ENCODE measurements at places on chromosomes 2 and 18. TPM values are rescaled to one million over a fixed set of nuclear protein-coding genes. Genes with fewer than 3 reads are reported as not detected.

- DNase-seq: no peak
- H3K27ac ChIP-seq: no peak overlapping the region
- no peak overlapping the region for H3K4me3 ChIP-seq
- H3K36me3 ChIP-seq: peaks cover 1% of the 10 kb centered on the region
- H3K4me1 ChIP-seq: peaks cover 19% of the 10 kb centered on the region
Observed at GRCh38 chr2:216385478-216385877, 13.2 kb upstream of the MARCHF4 start.

- H3K27ac ChIP-seq: no peak overlapping the region
- no peak overlapping the region for H3K4me3 ChIP-seq
- peaks cover 9% of the 10 kb centered on the region for H3K27me3 ChIP-seq
Observed at GRCh38 chr2:221337957-221338685, 234.0 kb downstream of the EPHA4 start.

DNA sequence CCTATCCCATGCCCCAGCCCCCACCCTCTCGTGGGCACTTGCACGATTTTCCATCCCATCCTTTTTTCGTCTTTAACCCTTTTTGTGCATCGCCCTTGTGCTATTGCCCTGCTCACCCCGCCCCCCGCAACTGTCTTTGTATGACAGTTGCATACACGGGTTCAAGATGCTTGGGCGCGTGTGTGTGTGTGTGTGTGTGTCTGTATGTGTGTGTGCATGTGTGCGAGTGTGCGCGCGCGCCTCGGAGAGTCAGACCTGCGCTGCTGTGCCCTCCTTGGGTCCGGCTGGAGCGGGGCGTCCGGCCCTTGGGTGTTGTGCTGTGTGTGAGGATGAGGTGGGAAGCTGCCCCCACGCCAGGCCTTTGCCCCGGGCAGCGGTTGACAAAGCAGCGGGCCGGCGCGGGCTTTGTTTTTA, 230.7 kb downstream of the HAUS1 start:
- peaks cover 33% of the 10 kb centered on the region for H3K4me1 ChIP-seq
- peak; percentile 5 for DNase-seq
- H3K27me3 ChIP-seq: peaks cover 85% of the 10 kb centered on the region
- H3K27ac ChIP-seq: no peak overlapping the region
- peaks cover 3% of the 10 kb centered on the region for H3K36me3 ChIP-seq

The IL1B gene
- 0.14 TPM for total RNA-seq

GRCh38 chr2:235954888-235955480, 213.2 kb downstream of the GBX2 start:
- peaks cover 9% of the 10 kb centered on the region for H3K4me1 ChIP-seq
- H3K27me3 ChIP-seq: peaks cover 22% of the 10 kb centered on the region
- H3K27ac ChIP-seq: no peak overlapping the region
- H3K4me3 ChIP-seq: no peak overlapping the region

GRCh38 chr18:48160622-48161021, 230.2 kb upstream of the SMAD2 start:
- H3K36me3 ChIP-seq: no peaks in the 10 kb centered on the region
- no peak for DNase-seq
- H3K4me3 ChIP-seq: peak overlapping the region; percentile 56

The PIEZO2 gene
- not detected for total RNA-seq

DNA sequence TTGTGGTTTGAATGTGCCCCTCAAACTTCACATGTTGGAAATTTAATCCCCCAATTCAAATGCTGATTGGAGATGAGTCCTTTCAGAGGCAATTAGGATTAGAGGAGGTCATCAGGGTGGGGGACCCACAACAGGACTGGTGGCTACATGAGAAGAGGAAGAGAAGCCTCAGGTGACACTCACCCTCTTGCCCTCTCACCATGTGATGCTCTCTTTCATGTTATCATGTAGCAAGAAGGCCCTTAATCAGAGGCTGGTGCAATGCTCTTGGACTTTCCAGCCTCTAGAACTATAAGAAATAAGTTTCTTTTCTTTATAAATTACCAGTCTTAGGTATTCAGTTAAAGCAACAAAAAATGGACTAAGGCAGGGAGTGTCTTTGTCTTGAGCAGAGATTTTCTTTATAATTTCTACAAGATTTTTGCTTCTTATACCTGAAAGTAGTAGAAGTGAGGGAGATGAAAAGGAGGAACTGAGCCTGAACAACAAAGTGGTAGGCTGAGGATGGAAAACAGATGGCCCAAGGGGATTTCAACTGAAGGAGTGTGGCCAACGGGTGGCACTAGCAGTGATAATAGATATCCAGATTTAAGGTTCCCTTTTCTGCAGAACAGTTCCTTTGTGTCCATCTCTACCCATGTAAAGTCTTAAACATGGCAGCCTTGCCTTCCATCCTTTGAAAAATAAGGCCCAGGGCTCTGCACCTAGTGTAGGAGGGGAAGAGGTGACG, 49.2 kb upstream of the TGIF1 start:
- peaks cover 7% of the 10 kb centered on the region for H3K36me3 ChIP-seq
- no peaks in the 10 kb centered on the region for H3K27me3 ChIP-seq
- no peak overlapping the region for H3K4me3 ChIP-seq
- peaks cover 15% of the 10 kb centered on the region for H3K4me1 ChIP-seq
- no peak for DNase-seq

DNA sequence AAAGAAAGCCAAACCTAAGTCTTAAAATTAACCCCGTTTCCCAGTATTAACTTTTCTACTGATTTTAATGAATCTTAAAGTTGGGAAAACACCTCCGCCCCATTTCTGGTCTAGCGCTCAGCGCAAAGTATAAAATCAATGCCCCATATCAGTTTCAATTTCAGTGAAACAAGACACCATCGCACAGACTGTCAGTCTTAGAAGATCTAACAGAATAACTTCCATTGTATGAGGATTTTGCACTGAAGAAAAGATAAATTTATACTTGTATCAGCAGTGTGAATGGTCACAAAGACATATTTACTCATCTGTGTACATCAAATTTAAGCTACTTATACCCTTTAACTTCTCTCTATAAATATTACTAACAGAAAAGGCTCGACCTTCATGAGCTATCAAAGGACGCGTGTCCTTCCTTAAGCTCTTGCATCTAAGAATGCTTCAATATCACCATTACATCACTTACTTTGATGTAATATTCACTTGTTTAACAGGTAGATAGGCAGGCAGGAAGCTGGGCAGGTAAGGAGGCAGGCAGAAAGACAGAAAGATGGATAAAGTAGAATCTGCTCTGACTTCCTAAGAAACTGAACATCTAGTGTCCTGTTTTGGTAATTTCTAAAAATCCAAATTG, 183.0 kb downstream of the TCF4 start:
- H3K27me3 ChIP-seq: peaks cover 14% of the 10 kb centered on the region
- no peaks in the 10 kb centered on the region for H3K36me3 ChIP-seq
- no peak overlapping the region for H3K4me3 ChIP-seq
- H3K27ac ChIP-seq: no peak overlapping the region
- DNase-seq: no peak

DNA sequence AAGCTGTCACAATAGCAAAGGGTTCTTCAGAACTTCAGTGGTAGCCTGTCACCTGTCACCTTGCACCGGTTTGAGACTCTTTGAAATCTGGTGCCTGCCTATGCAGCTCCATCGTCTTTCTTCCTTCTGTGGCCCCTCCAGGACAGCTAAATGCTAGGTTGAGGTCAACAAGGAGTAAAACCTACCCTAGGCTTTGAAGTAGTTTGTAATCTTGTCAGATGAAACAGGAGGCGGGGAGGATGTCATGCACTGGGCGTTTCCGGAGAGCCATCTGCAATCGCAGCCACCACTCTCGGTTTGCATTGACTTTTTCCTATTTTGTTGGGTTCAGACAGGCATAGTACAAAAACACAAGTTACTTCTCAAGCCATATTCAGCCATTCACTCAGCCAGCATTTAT, 116.7 kb downstream of the LPIN1 start:
- H3K36me3 ChIP-seq: peaks cover 9% of the 10 kb centered on the region
- peak overlapping the region; percentile 71 for H3K4me3 ChIP-seq
- H3K27me3 ChIP-seq: peaks cover 20% of the 10 kb centered on the region

The LYPD6B gene
- total RNA-seq: not detected

The GKN2 gene
- not detected for total RNA-seq

The KIAA2012 gene
- total RNA-seq: not detected

DNA sequence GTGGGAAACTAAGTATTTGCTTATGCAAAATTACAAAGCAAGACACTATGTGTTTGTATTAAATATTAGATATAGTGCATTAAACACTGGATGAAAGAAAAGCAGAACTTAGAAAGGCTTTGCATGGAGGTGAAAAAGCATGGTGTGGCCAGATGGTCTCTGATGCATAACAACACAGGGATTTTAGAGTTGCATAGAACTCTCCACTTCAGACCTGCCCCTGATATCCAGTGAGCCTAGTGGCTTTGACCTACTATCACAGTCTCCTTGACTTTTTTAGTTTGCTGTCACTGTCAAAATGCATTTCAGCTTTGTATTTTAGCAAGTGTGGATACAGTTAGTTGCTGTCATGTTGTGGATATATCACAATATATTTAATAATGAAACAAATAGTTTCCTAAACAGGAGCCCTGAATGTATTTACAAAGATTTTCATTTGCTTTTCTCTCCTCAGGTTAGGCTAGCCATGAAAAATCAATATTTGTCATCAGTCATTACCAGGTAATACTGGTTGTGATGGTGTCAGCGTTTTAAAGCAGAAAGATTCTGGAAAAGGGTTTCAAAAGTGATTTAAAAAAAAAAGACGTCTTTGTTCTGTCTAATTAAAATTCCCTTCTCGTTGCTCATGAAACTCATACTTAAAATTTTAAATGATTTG, 5.2 kb downstream of the CSRNP3 start:
- no peak for DNase-seq
- no peaks in the 10 kb centered on the region for H3K36me3 ChIP-seq
- H3K27me3 ChIP-seq: no peaks in the 10 kb centered on the region
- no peak overlapping the region for H3K4me3 ChIP-seq
- no peaks in the 10 kb centered on the region for H3K4me1 ChIP-seq

The GALNT13 gene
- not detected for total RNA-seq

The SERPINB2 gene
- total RNA-seq: not detected

DNA sequence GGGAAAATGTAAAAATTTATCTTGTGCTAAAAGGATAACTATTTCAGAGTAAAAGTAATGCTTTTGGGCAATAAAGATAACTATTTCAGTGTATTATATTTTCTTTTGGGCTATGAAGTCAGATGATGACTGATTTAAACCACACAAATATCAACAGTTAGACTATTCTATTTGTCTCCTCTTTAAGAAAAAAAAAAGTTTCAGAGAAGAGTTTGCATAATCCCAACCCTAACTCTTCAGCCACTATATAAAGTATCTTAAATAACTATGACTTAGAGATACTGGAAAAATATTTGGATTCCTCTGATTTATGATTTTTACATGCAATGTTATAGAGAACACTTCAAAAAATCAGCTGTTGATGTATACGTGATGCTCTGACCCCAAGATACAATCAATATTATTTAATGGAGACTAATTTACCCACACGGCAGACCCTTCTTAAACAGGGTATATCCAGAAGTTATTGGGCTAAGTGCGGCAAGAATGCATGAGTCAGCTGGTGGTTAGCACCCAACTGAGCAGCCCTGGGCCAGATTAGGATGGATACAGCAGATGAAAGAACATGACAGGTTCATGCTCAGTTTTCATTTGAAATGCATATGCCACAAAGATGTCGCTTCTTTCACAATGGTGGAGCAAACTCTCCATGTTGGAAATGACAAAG, 279.0 kb downstream of the AFF3 start:
- H3K27me3 ChIP-seq: no peaks in the 10 kb centered on the region
- H3K36me3 ChIP-seq: no peaks in the 10 kb centered on the region
- no peak overlapping the region for H3K27ac ChIP-seq
- peaks cover 16% of the 10 kb centered on the region for H3K4me1 ChIP-seq

GRCh38 chr2:62202019-62202722, 6.3 kb downstream of the B3GNT2 start:
- peak overlapping the region; percentile 96 for H3K27ac ChIP-seq
- peaks cover 4% of the 10 kb centered on the region for H3K36me3 ChIP-seq
- H3K4me3 ChIP-seq: peak overlapping the region; percentile 94
- no peaks in the 10 kb centered on the region for H3K27me3 ChIP-seq
- no peak for DNase-seq

- H3K27me3 ChIP-seq: peaks cover 22% of the 10 kb centered on the region
- DNase-seq: no peak
- no peak overlapping the region for H3K27ac ChIP-seq
- H3K36me3 ChIP-seq: no peaks in the 10 kb centered on the region
Observed at GRCh38 chr2:9091811-9092210, 88.3 kb upstream of the MBOAT2 start.

- peaks cover 5% of the 10 kb centered on the region for H3K4me1 ChIP-seq
- no peaks in the 10 kb centered on the region for H3K36me3 ChIP-seq
- no peak overlapping the region for H3K4me3 ChIP-seq
- H3K27me3 ChIP-seq: no peaks in the 10 kb centered on the region
Observed at GRCh38 chr2:151855111-151855510, 26.9 kb upstream of the ARL5A start.

DNA sequence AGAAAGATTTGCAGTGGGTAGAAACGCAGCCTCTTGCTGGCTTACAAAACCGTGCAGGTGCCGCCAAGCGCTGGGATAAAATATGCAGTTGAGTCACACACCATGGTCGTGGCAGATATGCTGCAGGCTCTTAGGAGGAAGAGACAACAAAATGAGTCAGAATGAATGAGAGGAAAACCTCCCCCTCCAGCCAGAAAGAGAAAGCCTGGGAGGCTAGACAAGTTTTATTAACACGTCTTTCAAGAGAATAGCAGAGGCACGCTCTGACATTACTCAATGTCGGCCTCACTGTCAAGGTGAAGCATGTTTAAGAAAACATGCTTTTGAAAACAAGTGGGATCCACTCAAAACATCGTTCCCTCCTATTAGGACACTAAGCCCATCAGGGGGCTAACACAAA, 37.1 kb upstream of the ZCCHC2 start:
- peak overlapping the region; percentile 62 for H3K4me3 ChIP-seq
- H3K27ac ChIP-seq: no peak overlapping the region
- H3K4me1 ChIP-seq: peaks cover 20% of the 10 kb centered on the region
- H3K36me3 ChIP-seq: peaks cover 11% of the 10 kb centered on the region

- H3K4me1 ChIP-seq: no peaks in the 10 kb centered on the region
- H3K27me3 ChIP-seq: no peaks in the 10 kb centered on the region
- no peak overlapping the region for H3K4me3 ChIP-seq
- DNase-seq: no peak
- H3K27ac ChIP-seq: no peak overlapping the region
Observed at GRCh38 chr2:47260971-47261370, 105.9 kb upstream of the STPG4 start.

- DNase-seq: no peak
- no peak overlapping the region for H3K27ac ChIP-seq
Observed at GRCh38 chr2:25079050-25079635, 37.3 kb downstream of the EFR3B start.

The EN1 gene
- not detected for total RNA-seq

- no peaks in the 10 kb centered on the region for H3K36me3 ChIP-seq
- no peak overlapping the region for H3K4me3 ChIP-seq
- no peak for DNase-seq
- no peaks in the 10 kb centered on the region for H3K27me3 ChIP-seq
- H3K27ac ChIP-seq: no peak overlapping the region
- no peaks in the 10 kb centered on the region for H3K4me1 ChIP-seq
Observed at GRCh38 chr2:203122317-203122986, 107.8 kb downstream of the NBEAL1 start.

DNA sequence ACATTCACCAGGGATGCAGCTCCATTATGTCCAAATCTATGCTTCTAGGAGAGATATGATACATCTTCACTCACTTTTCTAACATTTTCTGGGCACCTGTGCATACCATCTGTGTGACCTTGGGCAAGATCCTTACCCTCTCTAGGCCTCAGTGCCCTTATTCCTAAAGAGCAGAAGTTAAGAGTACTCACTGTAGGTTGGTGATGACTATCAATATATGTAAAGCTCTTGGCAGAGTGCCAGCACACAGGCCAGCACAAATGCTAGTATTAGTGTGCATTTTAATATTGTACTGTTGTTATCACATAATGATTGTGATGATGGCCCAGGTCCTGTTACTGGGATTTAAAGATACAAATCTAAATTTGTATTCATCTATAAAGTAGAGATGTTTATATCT, 199.2 kb downstream of the RAD51AP2 start:
- no peak overlapping the region for H3K27ac ChIP-seq
- no peaks in the 10 kb centered on the region for H3K36me3 ChIP-seq
- H3K4me3 ChIP-seq: no peak overlapping the region

The ACMSD gene
- not detected for total RNA-seq

Measured in activated T-cell treated with anti-CD3 and anti-CD28 coated beads, Interleukin-2, amount 50 U/mL, for 72 hours (primary cell).